A549 treated with CORT108297 at 1 μM for 4 hours (cell line): ENCODE measurements at places on chromosomes 2 and 18. TPM values are rescaled to one million over a fixed set of nuclear protein-coding genes. Genes with fewer than 3 reads are reported as not detected.

KIF3C gene
- total RNA-seq, result 44.1 to 60.7 TPM (median 53.1 TPM) in 5 replicates

MARCHF4 gene
- 40.0 to 54.4 TPM (median 45.6 TPM) in 5 replicates for total RNA-seq

C2orf78 gene
- total RNA-seq, result not detected in 5 replicates

POU3F3 gene
- 0.02 to 0.03 TPM in 2 of 5 replicates, not detected in the others for total RNA-seq

GDF7 gene
- total RNA-seq, result 0.03 to 0.08 TPM (median 0.06 TPM) in 5 replicates

MLPH gene
- 251 to 312 TPM (median 290 TPM) in 5 replicates for total RNA-seq

FBXO48 gene
- total RNA-seq, result 0.49 to 0.65 TPM (median 0.53 TPM) in 5 replicates

ADAM23 gene
- 8.5 to 9.9 TPM (median 9.6 TPM) in 5 replicates for total RNA-seq

TRABD2A gene
- 8.2 to 11.5 TPM (median 9.9 TPM) in 5 replicates for total RNA-seq

RBMS1 gene
- 51.4 to 65.7 TPM (median 61.2 TPM) in 5 replicates for total RNA-seq

TACR1 gene
- total RNA-seq, result 0.09 to 0.20 TPM (median 0.13 TPM) in 5 replicates

INPP1 gene
- total RNA-seq, result 24.1 to 28.9 TPM (median 26.0 TPM) in 5 replicates

CPO gene
- 0.09 to 0.15 TPM (median 0.12 TPM) in 3 of 5 replicates, not detected in the others for total RNA-seq

DNAH6 gene
- 0.01 to 0.19 TPM (median 0.12 TPM) in 5 replicates for total RNA-seq
